ENCODE measurements at places on chromosomes 1 and 21. TPM values are rescaled to one million over a fixed set of nuclear protein-coding genes. Genes with fewer than 3 reads are reported as not detected.

Gene PRDM16
- polyA plus RNA-seq: not detected

Gene TTC34
- not detected for polyA plus RNA-seq

Gene GIPC2
- polyA plus RNA-seq: not detected

DNA sequence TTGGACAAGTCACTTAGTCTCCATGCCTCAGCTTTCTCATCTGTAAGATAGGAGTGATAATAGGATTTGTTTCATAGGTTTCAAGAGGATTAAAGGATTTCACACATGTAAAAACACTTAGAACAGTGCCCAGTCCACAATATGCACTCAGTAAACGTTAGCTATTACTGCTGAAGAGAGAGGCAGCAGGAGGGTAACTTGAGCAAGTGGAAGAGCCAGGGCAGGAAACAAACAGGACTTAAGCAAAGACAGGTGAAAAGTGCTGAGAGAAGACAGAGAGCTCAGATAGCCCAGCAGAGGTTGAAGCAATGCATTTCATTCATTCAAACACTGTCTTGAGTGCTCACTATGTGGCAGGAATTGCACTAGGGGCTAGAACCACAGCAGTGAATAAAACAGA lies 21.1 kb upstream of the H3-3A start:
- H3K4me3 ChIP-seq: no peak overlapping the region
- peaks cover 9% of the 10 kb centered on the region for H3K4me1 ChIP-seq
- no peaks in the 10 kb centered on the region for H3K36me3 ChIP-seq
- H3K27me3 ChIP-seq: no peaks in the 10 kb centered on the region
- no peak for DNase-seq

- no peaks in the 10 kb centered on the region for H3K4me1 ChIP-seq
- no peak overlapping the region for H3K27ac ChIP-seq
- H3K36me3 ChIP-seq: no peaks in the 10 kb centered on the region
- DNase-seq: no peak
Measured at GRCh38 chr1:68129536-68130250, 79.3 kb upstream of the DIRAS3 start.
